Dorsolateral prefrontal cortex (tissue), 122 donors: ENCODE measurements at places on chromosomes 6 and 20.
A peak's percentile ranks its signal among the peaks of the same experiment; 100 is the strongest.

DNA sequence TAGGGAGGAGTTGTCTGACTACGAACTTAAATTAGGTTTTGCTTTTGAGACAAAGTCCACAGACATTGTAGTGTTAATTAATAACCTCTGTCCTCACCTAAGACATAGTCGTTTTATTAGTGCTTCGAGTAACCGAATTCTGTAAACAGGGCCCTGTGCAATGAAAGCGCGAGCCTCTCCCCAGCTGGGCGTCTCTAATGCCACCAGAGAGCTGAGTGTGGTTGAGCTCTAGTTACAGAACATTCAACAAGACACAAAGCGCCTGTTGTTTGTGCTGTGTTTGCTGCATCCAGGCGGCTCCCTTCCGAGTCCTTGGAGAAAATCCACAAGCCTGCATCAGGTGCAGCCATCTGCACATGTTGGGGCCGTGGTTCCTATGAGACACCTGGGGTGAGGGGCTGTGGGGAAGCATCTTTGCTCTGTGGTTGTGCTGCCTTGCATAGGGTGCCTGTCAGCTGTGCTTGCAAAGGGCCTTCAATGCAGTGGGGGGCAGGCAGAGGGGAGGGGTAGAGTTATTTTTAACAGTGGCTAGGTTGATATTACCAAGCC, 63.9 kb downstream of the CD164 start:
- DNase-seq: peak; percentile 85

DNA sequence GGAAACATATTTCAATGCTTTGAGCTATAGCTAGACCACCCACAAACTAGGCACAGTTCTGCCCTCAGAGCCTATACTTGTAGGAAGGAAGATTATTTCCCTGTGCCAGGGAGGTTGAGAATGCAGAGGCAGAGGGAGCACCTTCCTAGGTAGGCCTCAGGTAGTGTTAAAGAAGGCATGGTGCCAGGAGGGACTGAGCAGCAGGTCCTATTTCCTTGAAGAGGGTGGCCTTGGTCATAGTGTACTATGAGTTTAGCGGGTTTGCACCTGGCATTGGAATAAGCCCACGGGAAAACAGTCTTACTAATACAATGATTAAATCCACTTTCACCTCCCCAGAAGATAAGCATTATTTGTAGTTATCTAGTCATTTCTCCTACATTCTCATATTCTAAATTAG, 375.4 kb downstream of the CDKAL1 start:
- no peak for DNase-seq

GRCh38 chr6:16244869-16245451, 6.6 kb downstream of the GMPR start:
- no peak for DNase-seq

- DNase-seq: no peak
Observed at GRCh38 chr6:99602520-99603420, 3.9 kb upstream of the PRDM13 start.

DNA sequence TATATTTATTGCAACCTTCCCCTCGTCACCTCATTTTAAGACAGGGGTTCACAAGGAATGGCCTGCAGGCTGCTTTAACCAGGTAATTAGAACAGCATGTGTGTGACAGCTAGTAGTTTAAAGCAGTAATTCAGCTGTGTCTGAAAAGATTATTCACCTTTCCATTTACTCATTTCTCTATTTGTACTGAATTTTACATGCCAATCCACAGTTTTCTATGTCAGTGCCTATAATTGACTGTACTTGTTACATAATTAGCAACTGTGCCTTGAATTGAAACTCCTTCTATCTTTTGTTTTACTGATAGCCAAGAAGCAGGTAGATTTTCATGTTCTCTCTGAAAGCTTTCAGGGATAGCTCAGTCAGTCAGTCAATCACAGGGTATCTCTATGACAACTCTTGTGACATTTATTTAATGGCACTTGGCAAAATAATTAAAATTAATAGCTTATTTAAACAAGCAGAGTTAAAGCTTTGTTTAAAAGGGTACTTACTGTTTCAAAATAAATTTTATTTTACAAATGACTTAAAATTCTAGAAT, 214.0 kb downstream of the ZFAND3 start:
- no peak for DNase-seq

- no peak for DNase-seq
Observed at GRCh38 chr6:25053875-25054371, 118.2 kb upstream of the RIPOR2 start.

GRCh38 chr6:30741789-30742315, 635 bp downstream of the FLOT1 start:
- no peak for DNase-seq

DNA sequence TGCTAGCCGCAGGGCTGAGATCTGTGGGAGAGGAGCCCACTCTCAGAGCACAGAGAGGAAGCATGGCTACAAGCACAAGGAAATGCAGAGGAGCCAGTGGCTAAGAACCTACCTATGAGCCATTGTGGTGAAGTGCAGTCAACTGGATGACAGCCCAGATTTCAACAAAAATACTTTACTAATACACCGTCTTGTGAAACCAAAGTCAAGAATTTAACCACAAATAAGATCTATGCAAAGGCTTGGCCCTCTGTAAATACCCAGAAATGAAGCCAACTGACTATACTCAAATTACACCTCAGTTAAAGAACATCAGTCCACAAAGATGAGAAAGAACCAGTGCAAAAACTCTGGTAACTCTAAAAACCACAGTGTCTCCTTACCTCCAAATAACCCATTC, 40.1 kb upstream of the PTCHD4 start:
- DNase-seq: no peak

- no peak for DNase-seq
Observed at GRCh38 chr20:2809690-2810089, 5.1 kb upstream of the C20orf141 start.

- no peak for DNase-seq
Observed at GRCh38 chr20:22663528-22664025, 79.2 kb upstream of the FOXA2 start.

DNA sequence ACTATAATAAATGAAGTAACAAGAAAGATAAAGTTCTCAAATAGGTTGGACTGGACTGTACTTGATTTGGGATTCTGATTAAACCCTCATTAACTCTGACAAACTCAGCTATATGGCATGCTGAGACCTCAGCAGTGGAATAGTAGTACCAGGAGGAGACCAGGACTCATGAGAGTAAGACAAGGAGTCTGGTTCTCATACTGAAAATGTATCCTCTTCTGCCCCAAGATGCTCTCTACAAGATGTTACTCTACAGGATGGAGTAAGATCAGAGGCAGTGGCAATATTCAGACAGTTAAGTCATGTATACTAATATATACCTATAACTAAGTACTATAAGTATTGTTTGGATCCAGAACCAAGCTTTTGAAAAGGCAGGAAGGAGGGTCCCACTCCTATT, 31.9 kb upstream of the SYNCRIP start:
- no peak for DNase-seq

GRCh38 chr6:144661116-144661806, 376.1 kb downstream of the UTRN start:
- DNase-seq: no peak

DNA sequence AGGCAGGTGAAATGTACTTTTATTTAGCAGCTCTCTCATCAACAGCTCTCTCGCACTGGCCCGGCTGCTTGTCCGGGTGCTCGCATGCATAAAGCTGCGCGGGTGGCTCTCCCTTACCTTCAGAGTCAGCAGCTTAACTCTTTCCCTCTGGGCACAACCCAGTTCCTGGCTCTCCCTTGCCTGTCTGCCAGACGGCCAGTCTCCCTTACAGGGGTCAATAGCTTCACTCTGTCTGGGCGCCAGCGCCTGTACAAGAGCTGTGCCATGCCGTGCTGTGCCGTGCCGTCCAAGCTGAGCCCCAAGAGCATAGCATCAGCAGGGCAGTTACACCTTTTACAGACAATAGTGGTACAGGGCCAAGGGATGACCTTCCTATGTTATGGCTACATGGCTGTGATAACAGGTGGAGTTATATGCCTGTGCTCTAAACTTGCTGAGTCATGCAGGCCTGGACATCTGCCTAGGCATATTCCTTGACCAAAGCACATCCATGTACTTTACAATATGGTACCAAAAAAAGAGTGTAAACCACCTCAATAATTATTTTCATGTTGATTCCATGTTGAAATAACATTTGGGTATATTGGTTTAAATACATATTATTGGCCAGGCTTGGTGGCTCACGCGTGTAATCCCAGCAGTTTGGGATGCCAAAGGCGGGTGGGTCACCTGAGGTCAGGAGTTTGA, 47.9 kb downstream of the BLTP3A start:
- no peak for DNase-seq

DNA sequence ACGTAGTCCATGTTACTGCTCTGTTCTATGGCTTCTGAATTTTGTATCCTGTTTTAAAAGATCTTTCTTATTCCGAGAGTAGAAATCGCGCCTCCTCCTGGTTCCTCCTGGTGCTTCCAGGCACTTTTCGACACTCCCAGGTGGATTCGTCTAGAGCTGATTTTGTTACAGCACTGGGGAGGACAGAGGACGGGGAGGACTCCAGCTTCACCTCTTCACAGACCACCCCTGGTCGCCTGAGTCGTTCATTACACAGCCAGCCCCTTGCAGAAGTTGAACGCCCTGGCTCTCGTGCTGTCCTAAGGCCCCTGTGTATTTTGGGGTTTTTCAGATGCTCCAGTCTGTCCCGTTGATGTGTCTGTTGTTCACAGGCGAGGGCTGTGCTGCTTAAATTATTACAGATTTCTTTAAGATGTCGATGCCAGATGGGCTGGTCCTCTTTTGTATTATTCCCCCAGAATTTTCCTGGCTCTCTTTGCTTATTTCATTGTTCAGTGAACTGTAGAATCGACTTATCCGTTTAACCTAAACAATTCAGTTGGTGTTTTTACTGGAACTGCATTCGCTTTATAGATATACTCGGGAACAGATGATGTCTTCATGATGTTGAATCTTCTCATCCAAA, 30.5 kb downstream of the COL20A1 start:
- no peak for DNase-seq

DNA sequence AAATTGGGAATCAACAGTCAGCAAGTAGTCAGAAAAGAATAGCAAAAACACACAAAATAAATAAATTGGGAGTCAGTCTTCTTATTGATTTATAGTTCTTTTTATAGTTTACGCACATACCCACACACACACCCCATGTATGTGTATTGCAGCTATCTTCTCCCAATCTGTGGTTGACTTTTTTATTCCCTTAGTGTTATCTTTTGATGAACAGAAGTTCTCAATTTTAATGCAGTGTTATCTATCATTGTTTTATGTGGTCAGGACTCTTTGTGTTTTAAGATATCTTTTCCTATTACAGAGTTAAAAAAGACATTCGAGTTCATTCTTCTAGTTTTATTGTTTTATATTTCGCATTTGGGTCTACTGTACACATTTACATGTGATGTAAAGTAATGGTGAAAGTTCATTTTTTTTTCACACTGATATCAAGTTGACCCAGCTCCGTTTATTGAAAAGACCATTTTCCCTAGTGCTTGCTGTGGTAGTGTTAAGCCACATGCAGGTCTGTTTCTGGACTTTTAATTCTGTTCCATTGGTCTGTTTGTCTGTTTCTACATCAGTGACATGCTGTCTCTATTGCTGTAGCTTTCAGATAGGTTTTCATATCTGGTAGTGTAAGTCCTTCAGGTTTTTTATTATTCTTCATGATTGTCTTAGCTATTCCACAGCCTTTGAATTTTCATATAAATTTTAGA, 78.4 kb downstream of the ZFAND3 start:
- no peak for DNase-seq

DNA sequence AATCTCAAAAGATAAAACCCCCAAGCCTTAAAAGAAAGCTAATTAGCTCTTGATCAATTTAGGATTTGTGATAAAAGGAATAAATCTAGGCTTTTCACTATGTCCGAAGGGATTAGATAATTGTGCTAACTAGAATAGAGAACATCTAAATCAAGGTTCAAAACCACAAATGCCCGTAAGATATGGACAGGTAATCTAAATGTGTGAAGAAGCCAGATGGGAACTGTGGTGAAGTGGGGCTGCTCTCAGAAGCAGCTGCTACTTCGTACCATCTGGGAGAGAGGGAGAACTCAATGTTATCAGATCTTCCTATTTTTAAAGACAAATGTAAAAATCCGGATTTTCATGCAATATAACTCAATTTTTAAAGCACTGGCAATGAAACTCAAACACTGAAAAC, 44.2 kb downstream of the NCOA6 start:
- no peak for DNase-seq

GRCh38 chr20:38730167-38730988, 6.1 kb downstream of the SLC32A1 start:
- DNase-seq: no peak

GRCh38 chr6:12844284-12845223, 128.0 kb downstream of the PHACTR1 start:
- no peak for DNase-seq

- no peak for DNase-seq
Observed at GRCh38 chr6:45587229-45588060, 209.7 kb upstream of the SUPT3H start.

DNA sequence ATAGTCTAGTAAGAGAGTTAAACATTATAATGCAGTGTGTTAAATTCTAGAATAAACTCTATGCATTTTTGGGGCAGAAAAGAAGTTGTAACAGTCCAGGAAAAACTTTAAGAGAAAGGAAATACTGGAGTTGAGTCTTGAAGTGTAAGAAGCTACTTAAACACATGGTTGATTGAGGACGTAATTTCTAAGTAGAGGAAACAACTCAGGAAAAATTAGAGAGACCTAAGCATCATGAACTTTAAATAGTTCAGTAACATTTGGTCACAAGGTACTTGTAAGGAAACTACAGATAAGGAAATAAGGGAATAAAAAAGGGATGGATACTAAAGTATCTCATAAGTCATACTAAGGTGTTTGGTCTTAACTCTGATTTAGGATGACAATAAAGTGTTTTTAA, 4.7 kb upstream of the TRDN start:
- no peak for DNase-seq

- no peak for DNase-seq
Observed at GRCh38 chr6:17884498-17885478, 102.6 kb downstream of the KIF13A start.

- no peak for DNase-seq
Observed at GRCh38 chr6:40253420-40253819, 319.2 kb upstream of the MOCS1 start.

GRCh38 chr6:77313595-77313994, 149.7 kb downstream of the HTR1B start:
- no peak for DNase-seq

GRCh38 chr20:54088430-54088829, 18.0 kb upstream of the BCAS1 start:
- DNase-seq: no peak

DNA sequence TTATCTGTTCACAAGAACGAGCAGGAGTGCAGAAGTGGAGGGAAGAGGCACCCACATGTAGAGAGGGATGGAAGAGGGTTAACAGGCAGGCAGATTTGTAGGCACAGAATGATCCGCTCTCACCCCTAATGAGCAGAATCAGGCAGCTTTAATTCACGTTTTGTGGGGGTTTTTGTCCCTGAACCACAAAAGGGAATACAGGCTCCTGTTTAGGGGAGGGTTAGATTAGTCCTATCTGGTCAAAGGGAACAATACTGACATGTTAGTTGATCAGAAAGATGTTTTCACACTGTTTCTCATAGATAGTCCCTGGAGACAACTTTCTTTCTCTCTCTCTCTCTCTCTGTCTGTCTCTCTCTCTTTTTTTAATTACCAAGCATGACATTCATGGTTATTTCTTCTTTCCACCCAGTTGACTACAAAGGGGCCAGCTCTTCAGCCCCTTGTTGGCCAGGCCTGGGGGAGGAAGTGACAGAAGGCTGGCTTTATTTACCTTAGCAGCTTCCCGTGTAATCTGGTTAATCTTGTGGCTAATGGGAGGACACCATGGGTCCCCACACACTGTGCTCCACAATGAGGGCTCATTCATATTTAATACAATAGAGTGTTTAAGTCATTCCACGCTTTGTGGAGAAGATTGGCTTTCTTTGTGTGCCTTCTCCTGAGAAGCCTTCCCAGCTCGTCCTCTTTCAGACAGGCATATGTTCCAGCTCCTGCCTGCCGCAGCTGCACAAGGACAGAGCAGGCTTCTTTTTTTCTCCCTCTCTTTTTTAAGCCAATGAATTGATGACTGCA, 958.8 kb downstream of the TFAP2A start:
- no peak for DNase-seq
